Stomach (tissue), 19 donors: ENCODE measurements at places on chromosomes 11 and 22. TPM values are rescaled to one million over a fixed set of nuclear protein-coding genes. Genes with fewer than 3 reads are reported as not detected.

The FREY1 gene
- not detected for polyA plus RNA-seq

- DNase-seq, result peak; percentile 36
These were observed 1.8 kb downstream of the TMEM86A start for GRCh38 chr11:18700375-18700774.

DNA sequence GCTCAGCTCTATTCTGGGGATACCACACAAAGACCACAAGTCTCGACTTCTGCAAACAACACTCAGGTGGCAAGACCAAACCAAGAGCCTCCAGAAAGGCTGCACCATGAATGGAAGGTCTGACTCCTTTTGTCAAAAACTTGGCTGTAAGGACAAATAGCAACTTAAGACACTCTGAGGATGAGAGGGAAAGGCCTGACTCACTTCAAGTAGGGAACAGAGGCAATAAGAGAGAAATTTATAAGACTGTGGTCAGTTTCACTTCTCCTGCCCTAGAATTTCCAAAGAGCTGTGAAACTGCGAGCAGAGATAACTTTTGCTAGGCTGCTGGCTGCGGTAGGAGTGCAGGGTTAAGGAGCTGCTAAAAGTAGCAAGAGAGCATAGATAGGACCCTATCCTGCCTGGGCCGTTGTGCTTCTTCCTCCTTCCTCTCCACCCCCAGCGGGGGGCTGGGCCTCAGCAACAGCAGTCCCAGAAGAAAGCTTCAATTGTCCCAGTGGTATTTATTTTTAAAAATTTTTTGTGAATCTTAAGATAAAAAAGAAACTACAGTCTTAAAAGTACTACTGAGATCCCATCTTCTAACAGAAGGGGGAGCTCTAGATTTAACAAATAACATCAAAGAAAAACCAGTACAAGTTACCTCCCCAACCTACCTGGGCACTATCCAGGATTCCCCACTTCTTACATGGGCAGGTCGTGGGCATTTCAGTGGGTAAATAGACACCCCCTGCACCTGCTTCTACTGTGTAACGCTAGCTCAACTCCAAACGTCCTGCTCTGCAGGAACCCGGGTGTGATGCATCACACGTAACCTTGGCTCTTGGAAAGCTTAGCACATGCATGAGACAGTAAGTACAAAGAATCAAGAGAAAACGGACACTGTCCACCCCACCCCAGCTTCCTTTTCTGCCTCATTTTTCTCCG, 66.4 kb downstream of the SGSM3 start:
- no peak for DNase-seq

- no peak for DNase-seq
These were observed 42.1 kb upstream of the GALNT18 start for GRCh38 chr11:11663907-11664306.

GRCh38 chr11:3956038-3956437, 100.6 kb downstream of the STIM1 start:
- DNase-seq, result no peak

The CECR2 gene
- polyA plus RNA-seq, result 0.13 TPM

- no peak for DNase-seq
These were observed 294.2 kb downstream of the NELL1 start for GRCh38 chr11:20963596-20963995.

DNA sequence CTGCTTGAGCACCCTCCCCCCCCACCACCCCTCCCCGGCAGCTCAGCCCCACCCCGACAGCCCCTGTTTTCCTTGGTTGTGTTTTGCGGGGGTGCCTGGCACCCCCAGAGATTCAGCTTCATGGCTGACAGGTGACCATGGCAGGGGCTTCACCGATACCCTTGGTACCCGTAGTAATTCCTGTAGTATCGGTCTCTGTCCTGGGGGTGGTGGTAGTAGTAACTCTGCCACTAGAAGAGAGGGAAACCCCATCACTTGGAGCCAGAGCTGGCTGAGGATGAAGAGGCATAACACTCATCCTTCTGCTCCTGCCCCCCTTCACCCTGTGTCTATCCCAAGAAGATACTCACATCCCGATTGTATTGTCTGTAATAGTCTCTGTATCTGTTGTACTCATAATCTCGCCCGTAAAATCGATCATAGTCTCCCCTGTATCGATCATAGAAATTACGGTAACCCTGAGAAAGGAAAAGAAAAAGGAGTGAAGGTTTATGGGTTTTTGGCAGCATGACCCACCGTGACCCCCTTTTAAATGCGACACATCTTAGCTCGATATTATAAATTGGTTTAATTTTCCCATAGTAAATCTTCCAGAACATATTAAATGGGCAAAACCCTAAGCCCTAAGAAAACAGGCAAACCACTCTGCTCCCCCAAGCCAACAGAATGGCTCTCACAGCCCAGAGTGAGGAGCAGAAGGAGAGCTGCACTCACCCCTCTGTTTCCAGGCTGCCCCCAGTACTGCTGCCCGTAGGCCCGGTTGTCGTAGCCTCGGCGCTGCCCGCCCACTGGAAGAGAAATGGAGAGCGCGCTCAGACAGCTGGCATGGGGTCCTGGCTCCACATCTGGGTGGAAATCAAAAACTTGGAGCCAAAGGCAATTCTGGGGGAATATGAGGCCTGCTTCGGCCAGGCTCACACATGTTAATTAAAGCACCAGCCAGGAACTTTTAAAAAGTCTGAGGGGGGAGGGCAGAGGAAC, 8.0 kb downstream of the GNG3 start:
- DNase-seq, result no peak

The ROBO4 gene
- polyA plus RNA-seq, result 2.7 TPM

DNA sequence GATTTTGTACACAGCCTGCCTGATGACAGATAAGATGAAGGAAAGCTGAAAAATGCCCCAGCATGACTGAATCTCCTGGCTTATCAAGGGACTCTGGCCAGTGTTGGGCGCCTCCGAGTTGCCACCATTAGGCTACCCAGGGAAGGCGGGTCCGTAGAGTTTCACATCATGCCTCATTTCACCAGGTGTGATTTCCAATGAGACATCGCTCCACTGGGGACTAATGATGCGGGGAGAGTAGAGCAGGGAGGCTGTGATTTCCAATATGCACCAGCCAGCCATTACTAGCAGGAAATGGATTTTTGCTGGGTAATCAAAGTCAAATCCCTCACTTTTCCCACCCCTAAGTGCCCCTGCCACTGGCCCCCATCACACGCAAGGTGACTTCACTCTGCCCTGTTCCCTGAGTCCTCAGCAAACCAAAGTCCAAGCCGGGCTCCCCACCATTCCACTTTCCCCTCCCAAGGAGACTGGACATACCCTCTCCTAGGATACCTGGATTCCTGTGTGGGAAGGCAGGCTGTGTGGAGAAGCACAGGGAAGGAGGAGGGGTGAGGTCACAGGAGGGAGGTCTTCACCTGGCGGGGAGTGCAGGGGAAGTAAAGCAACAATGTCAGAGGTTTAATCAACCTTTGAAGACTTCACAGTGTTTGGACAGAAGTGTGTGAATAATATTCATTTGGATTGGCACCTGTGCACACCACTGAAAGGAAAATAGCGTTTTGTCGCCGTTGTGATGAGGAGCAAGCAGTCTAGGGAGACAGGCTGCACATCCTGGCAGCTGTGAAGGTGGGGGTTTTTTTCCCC, 613.3 kb upstream of the CADM1 start:
- no peak for DNase-seq

The KCNK4 gene
- not detected for polyA plus RNA-seq

- DNase-seq, result no peak
These were observed 144.2 kb upstream of the CEP126 start for GRCh38 chr11:101770648-101771047.

- no peak for DNase-seq
These were observed 37.0 kb upstream of the ACCSL start for GRCh38 chr11:44010789-44011251.

DNA sequence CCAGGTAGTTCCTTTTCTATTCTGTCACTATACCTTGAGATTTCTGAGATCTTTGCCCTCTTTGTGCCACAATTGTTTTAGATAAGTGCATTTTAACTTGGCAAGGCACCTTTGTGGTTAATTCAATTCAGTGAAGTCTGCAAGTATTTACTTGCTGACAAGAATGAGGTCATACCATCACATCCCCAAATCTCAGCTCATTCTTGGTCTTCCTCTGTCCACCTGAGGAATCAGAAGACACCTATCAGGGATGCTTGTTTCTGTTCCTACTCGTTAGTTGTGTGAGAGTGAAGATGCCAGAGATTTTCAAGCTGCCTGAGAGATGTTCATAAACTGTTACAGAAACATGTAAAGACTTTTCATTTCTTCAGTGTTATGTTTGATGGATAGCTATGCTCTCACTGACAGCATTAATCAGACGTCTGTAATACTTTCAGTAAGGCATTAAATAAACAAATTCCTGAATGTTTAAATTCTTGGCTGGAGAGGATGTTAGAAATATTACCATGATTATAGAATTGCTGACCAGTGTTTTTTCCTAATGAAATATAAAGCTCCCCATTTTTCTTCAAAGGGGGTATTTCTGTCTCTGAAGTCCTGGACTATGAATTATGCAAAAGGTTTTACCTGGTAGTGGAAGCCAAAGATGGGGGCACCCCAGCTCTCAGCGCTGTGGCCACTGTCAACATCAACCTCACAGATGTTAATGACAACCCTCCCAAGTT, 135.0 kb upstream of the MTNR1B start:
- no peak for DNase-seq

The NXPE1 gene
- polyA plus RNA-seq, result not detected

DNA sequence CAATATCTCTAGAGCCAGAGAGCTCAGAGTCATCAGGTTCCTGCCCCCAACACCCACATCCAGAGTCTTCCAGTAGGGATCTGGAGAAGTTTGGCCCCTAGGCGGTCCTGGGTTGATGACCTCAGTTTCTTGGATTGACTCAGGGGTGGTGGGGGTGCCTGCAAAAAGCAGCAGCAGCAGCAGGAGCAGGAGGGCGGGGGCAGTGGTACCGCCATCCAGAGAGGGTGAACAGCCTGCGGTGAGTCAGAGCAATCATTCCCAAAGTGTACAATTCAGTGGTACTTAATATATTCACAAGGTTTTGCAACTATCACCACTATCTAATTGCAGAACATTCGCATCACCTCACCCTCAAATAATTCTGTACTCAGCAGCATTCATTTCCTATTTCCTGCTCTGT, 9.9 kb upstream of the SEC14L3 start:
- no peak for DNase-seq

DNA sequence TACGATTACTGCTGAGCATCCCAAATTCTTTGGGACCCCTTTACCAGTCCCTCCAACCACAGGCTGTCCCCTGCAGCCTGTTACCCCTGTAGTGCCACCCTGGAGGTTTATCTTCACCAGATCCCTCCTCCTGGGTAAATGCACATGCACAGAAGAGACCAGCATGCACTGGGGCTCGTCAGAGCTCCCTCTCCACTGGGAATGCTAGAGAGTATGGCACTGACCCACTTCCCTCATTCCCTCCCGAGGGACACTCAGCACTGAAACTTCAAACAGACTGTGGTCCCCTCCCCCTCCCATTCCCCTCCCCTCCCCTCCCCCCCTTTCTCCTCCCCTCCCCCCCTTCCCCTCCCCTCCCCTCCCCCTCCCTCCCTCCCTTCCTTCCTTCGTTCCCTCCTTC, 49.1 kb downstream of the C11orf91 start:
- DNase-seq, result no peak

The GLB1L2 gene
- polyA plus RNA-seq, result 2.8 TPM

- no peak for DNase-seq
These were observed 606 bp downstream of the DRG1 start for GRCh38 chr22:31400023-31400397.

GRCh38 chr22:31055635-31056159, 25.4 kb upstream of the SMTN start:
- DNase-seq, result peak; percentile 94

DNA sequence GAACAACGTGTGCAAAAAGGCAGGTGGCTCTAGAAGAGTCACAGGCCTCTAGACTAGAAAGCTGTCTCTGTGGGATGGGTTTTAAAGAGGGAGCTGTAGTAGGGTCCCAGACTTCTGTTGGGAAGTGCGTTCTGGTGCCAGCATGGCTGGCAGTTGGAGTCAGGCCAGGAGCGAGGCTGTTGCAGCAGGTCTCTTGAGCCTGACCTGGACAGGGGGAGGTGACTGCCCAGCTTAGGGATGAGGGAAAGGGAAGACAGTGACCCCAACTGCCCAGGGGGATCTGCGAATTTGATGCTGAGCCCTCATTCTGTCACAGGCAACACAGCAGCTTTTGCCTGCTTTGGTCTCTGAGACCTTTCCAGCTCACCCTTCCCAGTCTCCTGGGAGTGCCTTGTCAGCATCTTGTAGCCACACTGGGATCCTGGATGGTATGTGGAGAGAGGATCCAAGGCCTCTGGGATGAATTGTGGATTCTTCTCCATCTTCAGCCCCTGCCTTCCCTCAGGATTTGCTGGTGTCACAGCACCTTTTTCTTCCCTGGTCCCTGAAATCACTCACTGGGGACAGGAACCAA, 3.4 kb downstream of the TSKU start:
- no peak for DNase-seq

The SLC22A25 gene
- polyA plus RNA-seq, result not detected

GRCh38 chr22:18024276-18024939, at the start of gene MICAL3:
Gene MICAL3, minus strand, starts transcription at chr22:18024561. Its CDS starts 117,749 bp downstream, at chr22:17906812.
- DNase-seq, result peak; percentile 90

The MMP8 gene
- polyA plus RNA-seq, result not detected

The PHLDB1 gene
- 28.4 TPM for polyA plus RNA-seq

- DNase-seq, result peak; percentile 90
These were observed 72.1 kb downstream of the PTPRJ start for GRCh38 chr11:48052183-48053044.

GRCh38 chr22:22920910-22921550, 33.4 kb downstream of the IGLL5 start:
- DNase-seq, result no peak

- peak; percentile 71 for DNase-seq
These were observed 26.4 kb upstream of the CD5 start for GRCh38 chr11:61075891-61076290.

GRCh38 chr11:57641011-57641807, 8.5 kb downstream of the YPEL4 start:
- DNase-seq, result peak; percentile 74

GRCh38 chr22:23686416-23687024, 4.3 kb upstream of the RGL4 start:
- no peak for DNase-seq

The LZTR1 gene
- polyA plus RNA-seq, result 17.7 TPM

GRCh38 chr11:58625826-58626460, 3.5 kb downstream of the CNTF start:
- no peak for DNase-seq

GRCh38 chr22:34454598-34454997, 534.3 kb upstream of the LARGE1 start:
- peak; percentile 4 for DNase-seq

- no peak for DNase-seq
These were observed 66.7 kb upstream of the DBX1 start for GRCh38 chr11:20226933-20227332.

DNA sequence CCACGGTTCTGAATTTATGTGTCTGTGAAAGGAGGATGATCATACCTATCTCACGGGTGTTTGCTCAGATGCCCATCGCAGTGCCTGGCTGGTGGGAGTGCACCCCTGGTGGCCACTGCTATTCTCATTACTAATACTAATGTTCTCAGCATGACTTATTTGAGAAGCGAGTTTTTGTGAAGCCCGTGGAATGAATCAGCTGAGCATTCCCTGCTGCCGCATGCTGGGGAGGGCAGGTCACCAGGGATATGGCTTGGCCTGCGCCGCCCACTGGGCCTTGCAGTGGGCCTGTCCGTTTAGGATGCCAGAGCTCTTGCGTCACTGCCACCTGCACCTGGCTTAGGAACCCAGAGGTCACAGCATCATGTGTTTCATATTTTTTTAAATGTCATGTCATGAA, 16.9 kb downstream of the CTTN start:
- DNase-seq, result no peak

The OR6A2 gene
- not detected for polyA plus RNA-seq
